Hippocampal formation (tissue), 2 donors: ENCODE measurements at places on chromosomes 5 and 9.

GRCh38 chr5:35618304-35618636, 607 bp downstream of the SPEF2 start:
- no peak for DNase-seq

DNA sequence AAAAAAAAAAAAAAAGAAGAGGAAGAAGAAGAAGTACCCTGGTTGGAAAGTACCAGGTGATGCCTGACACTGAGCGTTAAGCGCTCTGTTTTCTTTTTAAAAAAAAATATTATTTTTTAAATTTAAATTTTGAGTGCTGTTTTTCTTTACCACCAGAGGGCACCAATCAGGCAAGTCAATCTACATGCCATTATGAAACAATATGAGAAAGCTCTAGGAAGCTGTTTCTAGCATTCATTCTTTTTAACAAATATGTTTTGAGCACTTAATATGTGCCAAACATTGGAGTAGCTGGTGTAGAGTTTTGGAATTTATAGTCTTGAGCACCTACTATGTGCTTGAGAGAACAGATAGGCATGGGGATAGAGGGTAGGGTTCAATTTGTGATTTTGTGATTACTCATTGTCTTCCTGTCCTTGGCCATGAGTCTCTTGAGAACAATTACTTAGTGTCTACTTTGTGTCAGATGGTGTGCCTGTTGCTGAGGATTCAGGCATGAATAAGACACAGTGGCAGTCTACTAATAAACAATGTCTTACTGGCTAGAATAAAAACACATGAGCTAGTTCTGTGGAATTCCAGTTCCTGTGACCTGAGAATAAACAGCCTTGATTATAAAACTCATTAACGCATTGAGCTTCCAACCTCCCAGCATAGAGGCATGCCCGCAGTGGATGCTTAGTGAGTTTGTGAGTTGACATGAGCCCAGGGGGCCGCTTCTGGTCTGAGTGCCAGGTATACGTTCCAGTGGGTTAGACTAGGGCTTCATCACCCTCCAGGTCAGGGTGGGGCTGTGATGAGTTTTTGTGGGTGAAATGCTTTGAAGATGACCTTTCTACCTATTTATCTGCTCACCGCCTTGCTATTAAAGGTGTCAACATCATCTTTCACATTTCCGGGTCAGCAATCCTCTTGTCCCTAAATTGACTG, 3.0 kb upstream of the UBE2R2 start:
- peak; percentile 32 for DNase-seq

GRCh38 chr5:141623186-141623585, 4.4 kb upstream of the DIAPH1 start:
- no peak for DNase-seq

GRCh38 chr9:88501086-88501485, 33.9 kb upstream of the NXNL2 start:
- DNase-seq: no peak

DNA sequence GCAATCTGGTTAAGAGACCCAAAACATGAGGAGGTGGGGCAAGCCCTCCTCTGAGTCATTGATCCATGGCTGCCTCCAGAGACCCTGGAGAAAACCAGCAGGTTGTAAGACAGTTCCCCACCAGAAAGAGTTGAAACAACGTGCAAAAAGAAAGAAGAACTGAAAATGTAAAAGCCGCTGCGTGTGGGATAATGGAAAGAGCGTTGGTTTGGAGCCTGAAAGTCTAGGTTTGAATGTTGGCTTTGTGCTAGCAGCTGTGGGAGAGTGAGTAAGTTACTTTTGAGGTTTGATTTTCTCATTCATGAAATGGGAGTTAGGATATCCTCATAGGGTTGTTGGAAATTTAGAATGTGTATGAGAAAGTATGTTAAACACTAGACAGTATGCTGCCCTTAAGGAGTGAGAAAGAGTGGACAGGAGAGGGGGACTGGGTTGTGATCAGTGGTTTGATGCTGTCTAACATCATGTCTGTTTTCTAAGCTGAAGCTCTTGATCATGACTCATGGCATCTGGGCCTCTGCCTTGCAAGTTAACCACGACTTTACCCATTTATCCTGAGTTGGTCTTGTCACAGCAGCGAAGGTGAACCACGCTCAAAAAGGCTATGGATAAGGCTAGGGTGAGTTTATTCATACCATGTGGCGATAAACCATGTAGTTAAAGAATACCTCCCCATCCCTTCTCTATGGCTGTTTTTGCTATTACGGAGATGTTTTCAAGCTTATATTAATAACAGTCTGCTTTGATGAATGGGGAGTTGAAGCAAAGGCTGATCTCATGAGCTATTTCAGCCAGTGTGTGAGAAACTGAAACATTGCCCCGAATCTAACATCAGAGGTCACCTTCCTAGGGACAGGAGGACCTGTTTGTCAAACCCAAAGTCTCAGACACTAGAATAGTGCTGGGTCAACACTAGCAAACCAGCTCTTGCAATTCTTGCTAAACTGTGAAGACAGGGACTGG, 41.3 kb downstream of the ZNF366 start:
- no peak for DNase-seq

DNA sequence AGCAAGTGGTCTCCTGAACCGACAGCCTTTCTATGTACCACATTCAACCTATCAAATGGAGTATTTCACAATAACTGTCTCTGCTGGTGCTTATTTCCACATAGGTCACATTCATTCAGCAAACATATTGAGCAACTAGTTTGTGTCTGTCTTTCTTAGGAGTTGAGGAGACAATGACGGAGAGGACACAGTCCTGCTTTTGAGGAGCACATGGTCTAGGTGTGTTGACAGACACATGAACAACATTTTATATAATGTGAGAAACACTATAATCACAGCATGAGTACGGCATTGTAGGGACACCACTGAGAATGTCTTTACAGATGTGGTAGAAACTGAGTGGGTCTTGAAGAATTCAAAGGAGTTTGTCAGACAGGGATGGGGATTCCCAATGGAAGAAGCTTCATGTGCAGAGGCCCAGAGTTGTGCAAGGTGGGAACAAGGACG, 28.5 kb downstream of the NFIL3 start:
- no peak for DNase-seq

DNA sequence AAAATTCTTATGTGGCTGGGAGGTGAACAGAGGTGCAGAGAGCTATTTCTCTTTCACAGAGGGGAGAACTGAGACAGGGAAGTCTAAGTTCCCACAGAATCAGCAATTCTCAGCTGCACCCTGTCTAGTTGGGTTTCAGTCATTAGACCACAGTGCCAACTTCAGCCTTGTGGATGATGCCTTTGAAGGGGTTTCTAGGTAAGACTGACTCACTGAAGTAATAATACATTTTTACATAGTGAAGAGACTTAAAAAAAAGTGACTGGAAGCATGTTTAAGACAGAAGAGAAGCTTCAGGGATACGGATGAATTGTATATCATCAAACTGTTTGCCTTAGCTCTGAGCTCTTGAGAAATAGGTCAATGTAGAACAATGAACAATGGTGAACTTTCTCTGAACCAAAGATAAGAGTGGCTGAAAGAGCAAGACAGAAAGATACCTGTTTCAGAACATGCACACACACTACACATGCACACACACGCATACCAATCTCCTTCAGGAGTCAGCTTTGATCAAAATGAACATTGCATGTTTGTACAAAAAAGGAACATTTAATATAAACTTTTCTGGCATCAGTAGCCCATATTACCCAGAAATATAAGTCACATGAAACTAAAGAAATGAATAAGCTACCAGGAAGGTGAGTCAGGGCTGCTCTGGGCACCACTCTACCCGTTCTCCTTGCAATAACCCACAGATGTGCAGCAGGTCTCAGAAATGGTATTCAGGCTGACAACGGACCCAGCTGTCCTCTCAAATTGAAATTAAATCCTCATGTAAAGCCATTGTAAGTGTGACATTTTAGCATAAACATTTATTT, 12.6 kb upstream of the FYB1 start:
- no peak for DNase-seq

DNA sequence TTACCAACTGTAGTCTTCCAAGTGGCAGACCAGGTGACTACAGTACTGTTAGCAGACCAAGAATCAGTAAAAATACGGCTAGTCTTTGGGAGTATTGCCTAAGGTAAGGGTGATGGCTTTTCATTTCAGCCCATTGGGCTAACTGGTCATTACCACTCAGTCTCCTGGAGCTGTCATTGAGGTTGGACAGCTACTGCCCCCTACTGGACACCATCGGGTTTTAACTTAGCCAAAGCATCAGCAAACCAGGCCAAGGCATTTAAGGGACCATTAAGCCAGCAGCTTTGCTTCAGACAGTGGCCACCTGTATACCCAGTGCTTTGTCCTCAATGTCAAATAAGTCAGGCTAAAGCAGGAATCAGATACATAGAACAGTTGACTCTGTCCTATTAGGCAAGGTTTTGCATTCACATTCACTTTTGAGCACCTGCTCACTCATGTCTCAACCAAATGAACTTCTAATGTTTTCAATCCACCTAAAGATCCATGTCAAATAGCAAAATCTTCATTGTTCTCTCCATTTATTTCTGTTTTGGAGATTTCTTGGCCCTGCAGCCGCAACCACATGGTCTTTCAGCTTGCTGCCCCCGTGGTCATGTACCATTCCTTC, 117.2 kb downstream of the INVS start:
- DNase-seq: peak; percentile 28

- DNase-seq: no peak
These were observed 20.8 kb downstream of the FXN start for GRCh38 chr9:69056191-69056815.

- no peak for DNase-seq
These were observed 18.2 kb upstream of the STK32A start for GRCh38 chr5:147216552-147217154.

GRCh38 chr9:79658926-79659325, 87.2 kb downstream of the TLE4 start:
- no peak for DNase-seq

DNA sequence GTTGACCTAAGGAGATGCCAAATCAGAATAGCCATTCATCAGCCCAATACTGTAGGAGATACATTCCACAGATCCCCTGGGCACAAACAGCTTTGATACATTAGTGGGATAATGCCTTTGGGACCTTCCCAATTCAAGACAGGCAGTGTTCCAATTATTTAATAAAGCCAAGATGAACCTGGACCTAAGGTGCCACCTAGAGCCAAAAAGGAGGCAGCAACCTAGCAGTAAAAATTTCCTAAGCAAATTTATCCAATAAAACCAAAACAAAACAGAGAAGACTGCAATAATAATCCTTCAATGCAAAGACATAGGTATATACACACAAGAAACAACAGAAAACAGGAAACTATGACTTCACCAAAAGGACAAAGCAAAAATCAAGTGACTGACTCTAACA, 253.0 kb downstream of the HINT1 start:
- DNase-seq: no peak

DNA sequence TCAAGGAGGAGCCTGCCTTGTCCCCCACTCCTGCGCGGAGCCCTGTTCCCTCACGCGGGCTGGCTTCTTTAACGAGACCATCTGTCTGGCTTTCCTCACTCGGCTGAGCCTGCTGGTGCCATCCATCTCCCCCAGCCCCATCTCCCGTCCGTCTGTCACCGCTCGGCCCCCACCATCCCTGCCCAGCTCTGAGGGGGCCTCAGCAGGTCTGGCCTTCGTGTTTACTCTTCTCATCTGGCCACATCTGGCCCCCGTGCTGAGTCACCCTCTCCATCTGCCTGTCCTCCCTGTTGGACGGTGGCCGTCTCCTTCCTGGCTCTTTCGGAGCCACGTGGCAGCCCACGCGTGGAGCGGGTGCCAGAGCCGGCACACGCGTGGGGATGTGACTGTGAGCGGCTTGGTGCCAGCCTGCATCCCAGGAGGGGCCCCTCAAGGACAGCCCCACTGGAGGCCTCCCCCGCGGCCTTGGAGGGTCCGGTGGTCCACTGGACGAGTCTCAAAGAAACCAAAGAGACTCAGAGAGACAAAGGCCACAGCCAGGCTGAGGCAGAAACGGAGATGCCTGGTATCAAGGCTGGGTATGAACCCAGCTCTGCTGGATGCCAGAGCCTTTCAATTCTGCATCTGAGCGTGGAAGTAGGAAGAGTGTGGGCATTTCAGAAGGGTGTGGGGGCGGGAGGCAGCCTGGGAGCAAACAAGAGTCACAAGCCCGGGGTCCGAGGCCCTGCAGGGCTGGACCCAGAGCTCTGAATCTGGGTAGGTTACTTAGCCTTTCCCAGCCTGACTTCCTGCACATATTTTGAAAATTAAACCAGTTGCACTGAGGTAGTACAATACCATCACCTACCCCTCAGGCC, 76.7 kb upstream of the UNC5A start:
- DNase-seq: no peak

GRCh38 chr5:176821441-176821840, 11.1 kb downstream of the UNC5A start:
- no peak for DNase-seq

DNA sequence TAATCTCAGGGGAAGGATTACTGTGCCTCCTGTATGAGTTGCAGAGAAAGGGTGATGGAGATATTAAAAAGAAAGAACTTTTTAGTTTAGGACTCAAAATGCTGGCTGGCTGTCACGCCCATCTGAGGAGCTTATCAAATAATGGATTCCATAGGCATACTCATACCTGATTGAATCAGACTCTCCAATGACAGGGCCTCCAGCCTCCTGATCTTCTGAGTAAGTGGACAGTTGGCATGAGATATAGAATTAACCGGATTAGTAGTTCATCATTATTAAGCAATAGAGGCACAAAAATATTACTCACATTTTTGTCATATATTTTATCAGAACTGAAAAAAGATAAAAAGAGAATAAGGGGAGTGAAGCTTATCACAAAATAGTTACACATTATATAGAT, 157.0 kb upstream of the RASA1 start:
- DNase-seq: no peak

- DNase-seq: no peak
These were observed 16.0 kb upstream of the ZCCHC7 start for GRCh38 chr9:37104183-37104889.

DNA sequence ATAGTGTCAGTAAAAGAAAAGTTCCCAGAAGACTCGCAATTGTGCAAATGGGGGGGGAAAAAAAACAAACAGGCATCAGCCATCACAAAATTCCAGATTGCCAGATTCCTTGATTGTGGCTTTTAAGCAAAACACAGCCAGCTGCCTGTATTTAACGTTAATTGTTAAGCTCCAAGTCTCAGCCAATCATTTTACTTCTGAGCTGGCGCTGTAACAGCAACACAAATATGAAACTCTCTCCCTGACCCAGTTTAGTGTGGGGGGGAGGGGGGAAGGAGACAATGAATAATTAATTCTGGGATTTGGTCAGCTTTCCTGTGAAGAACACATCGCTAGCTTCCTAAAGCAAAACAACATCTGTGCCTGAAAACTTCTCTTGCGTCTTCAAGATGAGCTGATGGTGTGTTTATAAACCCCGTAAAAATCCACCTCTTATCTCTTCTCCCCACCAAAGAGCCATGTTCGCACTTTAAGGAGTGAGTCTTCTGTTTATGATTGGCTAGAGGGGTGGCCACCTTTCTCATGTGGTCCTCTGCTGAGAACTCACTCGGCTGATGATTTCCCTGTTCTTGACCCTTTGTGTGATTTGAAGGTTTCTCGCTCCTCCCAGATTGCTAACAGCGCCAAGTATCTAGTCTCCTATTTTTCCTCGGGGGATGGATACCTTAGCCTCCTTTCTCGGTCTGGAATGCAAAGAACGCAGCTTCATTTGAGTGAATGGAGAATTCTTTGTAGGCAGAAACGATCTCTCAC, 160.2 kb upstream of the DAPK1 start:
- DNase-seq: no peak
